ENCODE measurements at places on chromosomes 2 and 18.

DNA sequence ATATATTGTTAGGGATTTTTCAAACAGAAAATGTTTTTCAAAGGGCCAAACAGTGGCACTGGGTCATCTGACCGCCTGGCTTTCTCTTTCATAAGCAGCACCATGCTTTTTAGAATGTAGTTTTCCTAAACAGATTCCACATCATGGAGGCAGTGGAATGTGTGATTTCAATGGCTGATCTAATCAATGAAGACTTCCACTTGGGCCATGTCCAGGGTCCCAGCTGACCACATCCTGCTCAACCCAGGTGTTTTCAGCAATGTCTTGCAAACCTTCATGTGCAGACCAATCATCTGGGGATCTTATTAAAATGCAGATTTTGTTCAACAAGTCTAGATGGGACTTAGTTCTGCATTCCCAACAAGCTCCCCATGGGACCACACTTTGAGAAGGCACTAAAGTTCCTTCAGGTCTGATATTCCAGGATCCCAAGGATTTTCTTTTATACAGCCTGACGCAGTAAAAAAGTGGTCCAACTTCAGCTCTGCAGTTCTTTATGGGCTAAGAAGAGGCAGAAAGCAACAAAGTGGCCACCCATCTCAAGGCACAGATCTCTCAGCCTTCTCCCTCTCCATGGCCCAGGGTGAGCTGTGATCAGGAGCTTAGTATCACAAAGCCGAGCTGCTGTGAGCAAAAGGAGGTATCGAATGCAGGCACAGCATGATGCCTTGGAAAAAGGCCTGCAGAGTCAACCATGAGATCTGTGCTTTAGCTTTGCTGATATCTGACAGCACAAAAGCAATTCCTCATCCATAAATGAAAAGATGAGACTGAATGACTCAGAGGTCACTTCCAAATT is 3.7 kb downstream of the ALKAL2 start:
- DNase-seq: peak; percentile 52

DNA sequence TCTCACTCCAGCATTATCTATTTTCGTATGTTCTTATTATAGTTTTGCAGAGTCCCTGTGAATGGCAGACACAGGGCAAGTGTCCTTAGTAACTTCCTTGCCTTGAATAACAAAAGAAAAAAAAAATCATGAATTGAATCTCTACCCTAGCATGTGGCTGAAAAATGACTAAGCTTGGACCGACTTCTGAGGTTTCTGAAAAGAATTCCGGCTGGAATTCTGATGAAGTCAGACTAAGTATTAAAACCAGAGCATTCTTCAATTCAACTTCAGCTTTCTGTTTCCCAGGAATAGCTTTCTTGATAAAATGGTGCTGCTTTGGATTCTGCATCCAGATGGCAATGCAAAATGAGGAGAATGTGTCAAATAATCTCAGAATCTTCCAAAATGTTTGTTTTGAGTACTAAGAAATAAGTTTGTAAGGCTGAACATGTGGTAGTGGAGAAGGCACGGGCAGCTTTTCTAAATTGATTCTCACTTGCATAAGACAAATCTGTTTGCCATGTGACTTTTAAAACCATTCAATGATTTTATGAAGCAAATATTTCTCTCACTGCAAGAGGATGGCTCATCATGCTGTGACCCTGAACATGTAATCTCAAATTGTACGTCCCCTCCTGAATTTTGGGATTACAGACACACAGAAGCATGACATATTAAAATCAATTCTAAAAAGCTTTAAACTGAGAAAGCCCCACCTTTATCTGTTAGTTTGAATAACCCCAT is 1462.8 kb upstream of the LRRTM1 start:
- peak; percentile 4 for DNase-seq

GRCh38 chr18:2312440-2312839 is 258.9 kb downstream of the METTL4 start:
- no peak for DNase-seq

DNA sequence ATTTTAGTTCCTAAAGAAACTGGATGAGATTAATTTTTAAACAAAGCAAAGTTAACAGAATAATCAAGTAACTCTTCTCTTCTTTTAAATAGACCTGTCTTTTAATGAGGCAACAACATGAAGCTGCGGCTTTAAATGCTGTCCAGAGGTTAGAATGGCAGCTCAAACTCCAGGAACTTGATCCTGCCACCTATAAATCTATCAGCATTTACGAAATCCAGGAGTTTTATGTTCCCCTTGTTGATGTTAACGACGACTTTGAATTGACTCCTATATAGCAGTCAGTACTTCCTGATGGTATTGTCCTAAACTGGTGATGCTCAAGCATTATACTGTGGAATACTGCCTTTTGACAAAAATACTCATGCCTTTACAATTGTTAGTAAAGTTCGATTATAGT is 53.7 kb upstream of the TWSG1 start:
- DNase-seq: no peak

GRCh38 chr2:27079233-27080139 is 1.1 kb downstream of the EMILIN1 start:
- DNase-seq: no peak

DNA sequence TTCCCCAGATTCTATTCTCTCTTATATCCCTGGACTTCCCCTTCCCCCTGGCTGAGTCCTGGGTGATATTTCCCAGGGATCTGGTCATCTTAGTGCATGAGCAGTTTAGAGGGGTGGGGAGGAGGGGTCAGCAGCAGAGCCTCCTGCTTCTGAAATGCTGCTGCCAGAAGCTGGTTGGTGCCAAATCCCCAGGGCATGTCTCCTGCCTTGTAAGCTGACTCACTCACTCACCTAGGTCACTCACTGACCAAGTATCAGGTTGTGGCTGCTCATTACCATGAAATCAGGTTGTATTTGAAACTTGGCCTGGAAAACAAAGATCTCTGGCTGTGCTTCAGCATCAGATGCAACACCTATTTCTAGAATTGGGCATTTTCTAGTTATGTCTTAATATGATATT is 14.3 kb downstream of the GPR39 start:
- DNase-seq: no peak

DNA sequence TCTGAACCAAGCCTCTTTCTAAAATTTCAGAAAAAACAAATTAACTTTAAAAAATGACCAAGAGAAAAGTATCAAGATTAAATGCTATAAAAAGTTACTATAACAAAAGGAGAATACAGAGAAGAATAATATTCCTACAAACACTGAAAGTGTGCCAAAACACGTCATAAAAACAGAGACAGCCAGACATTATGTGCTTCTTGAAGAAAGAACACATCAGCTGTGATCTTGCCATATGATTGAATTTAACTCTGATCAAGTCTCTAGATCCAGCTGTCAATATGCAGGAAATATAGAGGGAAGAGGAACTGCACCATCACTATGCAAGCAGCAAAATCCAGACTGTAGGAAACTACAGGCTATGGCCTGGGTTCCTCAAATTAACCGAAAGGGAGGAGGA is 33.7 kb upstream of the COL5A2 start:
- peak; percentile 37 for DNase-seq

DNA sequence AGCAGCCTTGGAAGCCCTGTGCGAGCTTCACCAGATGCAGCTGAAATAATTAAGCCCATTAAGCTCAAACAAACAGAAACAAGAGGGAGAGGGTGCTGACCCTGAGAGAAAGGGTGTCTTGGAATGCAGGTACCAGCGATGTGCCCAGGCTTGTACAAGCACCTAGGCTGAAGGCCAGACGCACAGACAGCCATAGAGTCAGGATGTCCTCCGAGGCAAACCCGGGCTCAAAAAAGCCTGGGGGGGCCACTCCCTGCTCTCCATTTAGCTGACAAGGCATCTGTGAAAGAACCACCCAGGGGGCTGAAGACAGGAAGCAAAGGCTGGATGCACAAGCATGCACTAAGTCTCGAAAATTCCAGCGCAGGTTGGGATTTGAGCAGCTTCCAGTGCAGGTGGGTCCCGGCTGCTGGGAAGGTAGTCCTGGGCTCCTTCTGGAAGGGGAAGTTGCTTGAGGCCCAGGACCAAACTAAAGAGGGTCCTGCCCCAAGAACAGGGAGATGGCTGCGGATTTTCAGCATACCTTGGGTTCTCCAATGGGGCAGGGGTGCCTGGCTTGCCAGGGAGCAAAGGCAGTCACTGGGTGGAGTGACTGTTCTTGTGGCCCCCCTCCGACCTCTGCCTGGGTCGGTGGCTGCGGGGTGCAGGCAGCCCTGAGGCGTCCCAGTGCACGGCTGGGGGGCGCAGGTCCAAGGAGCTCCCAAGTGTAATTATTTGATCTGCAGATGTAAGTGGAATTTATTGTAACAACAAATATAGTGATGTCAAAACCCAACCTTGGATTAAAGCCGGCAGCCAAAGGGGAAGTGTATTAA is 5.9 kb downstream of the GBX2 start:
- no peak for DNase-seq

- peak; percentile 74 for DNase-seq
Measured at GRCh38 chr2:220455351-220455990, 828.0 kb downstream of the SLC4A3 start.

DNA sequence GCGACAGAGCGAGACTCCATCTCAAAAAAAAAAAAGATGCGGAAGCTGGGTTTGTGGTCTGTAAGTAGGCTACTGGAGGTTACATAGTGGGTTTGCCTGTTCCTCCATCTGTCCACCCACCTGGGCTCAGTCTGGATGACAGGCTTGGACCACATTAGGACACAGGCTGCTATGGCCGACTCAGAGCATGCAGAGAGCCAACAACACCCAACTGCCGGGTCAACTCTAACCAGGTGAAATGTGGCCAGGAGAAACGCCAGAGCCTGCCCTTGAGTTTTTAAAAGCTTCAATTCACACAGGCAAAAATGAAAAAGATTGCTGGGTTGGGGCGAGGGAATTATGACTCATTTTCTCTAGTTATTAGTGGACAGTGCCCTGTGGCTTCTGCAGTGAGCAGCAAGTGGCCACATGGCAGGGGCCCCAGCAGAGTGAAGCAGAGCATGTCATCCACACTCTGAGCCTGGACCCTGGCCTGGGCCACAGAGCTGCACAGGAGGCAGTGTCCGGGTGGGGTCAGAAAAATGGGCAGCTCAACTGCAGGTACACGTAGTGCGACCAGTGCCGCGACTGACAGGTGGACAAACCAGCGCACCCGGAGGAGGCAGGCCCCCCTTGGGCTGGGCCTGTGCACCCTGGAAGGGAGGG is 67.4 kb downstream of the BIN1 start:
- no peak for DNase-seq

DNA sequence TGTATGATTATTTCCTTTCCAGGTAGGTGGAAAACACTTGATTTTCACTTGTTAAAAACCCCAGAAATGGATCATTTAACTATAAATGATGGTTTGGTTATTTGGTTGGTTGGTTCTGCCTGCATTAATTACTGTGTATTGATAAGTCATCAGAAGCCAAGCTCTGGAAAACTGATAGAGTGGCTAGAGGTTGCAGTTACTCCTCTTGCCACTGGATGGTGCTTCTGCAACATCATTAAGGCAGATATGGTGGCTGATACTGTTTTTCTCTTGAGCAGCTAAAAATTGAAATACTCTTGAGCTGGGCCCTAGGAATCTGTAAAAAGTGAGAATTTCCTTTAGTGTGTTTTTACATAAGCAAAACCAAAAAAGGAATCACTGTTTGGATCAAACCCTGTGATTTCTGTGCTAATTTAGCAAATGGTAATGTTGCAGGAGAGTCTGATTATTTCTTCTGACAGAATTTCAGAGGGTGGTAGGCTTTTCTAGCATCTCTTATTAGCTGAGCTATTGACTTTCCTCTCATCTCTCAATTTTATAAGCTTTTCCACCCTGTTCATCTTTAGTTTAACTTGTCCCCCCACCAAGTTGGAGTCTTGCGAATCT is 54.3 kb downstream of the RAB10 start:
- DNase-seq: peak; percentile 36

DNA sequence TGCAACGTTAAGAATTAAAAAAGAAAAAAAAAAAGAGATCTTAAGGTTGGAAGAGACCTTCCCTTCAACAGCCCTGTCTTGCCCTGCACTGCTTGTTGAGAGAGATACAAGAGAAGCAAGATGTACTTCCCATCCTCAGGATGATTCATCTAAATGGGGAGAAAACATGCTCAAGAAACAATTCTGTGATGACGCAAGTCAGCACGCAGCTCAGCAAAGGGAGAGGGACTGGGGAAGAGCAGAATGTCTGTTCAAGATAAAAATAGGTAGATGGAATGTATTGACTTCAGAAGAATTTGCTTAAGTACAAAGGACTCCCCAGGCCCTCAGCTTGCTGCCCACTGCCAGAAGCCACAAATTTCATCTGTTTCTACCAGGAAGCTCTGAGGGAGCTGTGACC is 198.2 kb upstream of the SPRED2 start:
- peak; percentile 77 for DNase-seq

DNA sequence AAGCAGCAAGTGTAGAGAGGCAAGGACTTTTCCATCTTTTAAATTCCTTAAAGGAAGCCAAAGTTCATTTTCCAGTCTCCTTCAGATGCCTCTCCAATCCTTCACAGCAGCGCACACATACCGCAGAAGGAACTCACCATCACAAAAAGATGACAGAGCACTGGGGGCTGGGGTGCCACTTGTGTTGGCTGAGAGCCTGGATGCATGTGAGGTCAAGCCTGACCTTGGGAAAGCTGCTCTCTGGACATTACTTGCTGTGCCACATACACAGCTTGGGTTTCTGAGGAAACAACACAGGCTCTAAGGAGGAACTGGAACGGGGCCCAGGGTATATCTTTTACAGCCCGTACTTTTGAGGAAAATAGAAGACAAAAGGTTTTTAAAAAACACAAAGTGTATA is 364.3 kb upstream of the MEX3C start:
- DNase-seq: no peak

- DNase-seq: no peak
Measured at GRCh38 chr2:155309483-155309882, 611.0 kb downstream of the KCNJ3 start.

- no peak for DNase-seq
Measured at GRCh38 chr18:25962176-25962575, 128.2 kb downstream of the SS18 start.

- no peak for DNase-seq
Measured at GRCh38 chr18:45325778-45326177, 289.5 kb upstream of the SLC14A2 start.

DNA sequence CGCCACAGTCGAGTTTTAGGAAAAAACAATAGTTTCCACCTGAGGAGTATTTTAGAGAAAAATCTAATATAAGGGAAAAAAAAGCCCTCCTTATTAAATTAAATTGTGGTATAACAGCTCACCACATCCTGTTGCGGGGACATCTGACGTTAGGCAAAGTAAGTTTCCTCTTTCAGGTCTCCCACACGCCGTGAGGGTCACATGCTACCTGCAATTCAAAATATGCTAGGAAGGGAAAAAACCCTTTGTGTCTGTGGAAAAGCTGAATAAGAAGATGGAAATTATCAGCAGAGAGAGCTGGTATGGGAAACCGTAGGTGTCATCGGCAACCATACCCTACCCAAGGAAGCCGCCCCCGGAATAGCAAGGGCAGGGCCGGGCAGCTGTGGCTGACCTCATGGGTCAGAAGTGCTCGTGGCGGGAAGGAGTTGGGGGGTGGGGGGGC is 128.0 kb downstream of the NFATC1 start:
- no peak for DNase-seq
